Central memory CD8-positive, alpha-beta T cell (primary cell): ENCODE measurements at places on chromosomes 13 and 19.

- DNase-seq, result no peak
Observed at GRCh38 chr13:77113496-77113895, 86.5 kb upstream of the FBXL3 start.

GRCh38 chr13:47326061-47326460, 429.2 kb upstream of the HTR2A start:
- no peak for DNase-seq

- DNase-seq, result no peak
Observed at GRCh38 chr13:93146584-93147297, 79.9 kb upstream of the GPC6 start.

DNA sequence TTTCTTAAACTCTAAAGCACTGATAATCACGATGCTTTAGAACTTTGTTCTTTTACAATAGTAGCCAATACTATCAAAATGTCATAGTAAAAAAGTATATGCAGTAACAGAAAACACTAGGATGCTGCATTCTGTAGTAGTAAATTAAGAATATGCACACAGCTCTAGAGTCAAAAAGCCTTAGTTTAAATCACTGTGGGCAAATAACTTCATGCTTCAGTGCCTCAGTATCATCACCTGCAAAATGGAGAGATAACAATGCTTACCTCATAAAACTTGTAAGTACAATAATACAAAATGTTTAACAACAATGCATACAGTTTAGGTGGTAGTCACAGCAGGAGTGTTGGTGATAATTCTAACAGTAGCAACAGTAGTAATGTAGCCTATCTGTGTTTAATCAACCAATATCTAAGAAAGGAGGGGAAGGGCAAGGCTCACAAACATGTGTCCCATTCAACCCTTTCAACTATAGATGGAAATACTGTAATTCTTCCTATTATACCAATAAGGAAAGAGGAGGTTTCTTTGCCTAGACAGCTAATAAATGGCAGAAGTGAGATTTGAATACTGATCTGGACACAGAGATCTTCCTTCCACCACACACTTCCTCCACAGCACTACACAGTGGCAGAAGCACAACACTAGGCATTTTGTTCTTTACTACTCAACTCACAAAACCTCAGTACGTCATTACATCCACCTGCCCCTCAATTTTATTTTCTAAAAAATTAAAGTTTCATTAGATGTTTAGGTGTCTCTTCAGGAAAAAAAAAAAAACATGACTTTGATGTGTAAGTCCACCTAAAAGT, 4.6 kb downstream of the RBM26 start:
- no peak for DNase-seq

DNA sequence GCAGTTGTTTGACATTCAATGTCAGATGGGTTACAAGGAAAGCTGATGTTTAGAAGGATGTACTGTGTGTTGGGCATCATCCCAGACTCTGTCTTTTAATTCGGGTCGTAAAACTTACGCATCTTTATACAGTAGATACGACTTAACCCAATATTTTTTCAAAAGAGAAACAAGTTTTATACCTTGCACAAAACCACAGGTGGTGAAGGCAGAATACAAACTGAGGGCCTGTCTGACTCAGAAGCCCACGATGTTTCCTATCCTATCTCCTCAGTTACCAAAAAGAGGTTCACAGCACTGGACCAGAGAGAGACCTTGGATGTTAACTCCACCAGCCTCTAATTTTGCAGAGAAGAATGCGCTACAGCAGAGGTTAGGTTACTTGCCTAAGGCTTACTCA, 477.0 kb downstream of the FOXO1 start:
- DNase-seq, result no peak

DNA sequence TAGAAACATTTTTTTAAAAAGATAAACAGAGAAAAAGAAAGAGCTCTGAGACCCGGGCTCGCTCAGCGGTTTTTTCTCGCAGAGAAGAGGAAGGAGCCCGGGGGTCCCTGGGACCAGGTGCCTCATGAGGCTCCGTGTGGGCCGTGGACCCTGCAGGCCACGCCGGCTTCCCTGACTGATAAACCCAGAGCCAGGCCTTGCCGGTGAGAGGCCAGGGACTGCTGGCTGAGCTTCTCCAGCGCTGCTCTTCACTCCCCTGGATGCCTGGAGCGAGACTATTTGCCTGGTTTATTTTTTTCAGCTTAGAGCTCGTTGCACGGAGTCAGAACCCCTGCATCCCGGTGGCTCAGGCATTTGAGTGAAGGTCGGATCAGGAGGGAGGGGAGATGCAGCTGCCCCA, 53.4 kb upstream of the F7 start:
- DNase-seq, result no peak
